ENCODE measurements at places on chromosomes 1 and 21.

- DNase-seq = no peak
These were observed 51.1 kb downstream of the FAM163A start for GRCh38 chr1:179794146-179794545.

GRCh38 chr1:234987415-234988154, 141.1 kb downstream of the TOMM20 start:
- no peak for DNase-seq

DNA sequence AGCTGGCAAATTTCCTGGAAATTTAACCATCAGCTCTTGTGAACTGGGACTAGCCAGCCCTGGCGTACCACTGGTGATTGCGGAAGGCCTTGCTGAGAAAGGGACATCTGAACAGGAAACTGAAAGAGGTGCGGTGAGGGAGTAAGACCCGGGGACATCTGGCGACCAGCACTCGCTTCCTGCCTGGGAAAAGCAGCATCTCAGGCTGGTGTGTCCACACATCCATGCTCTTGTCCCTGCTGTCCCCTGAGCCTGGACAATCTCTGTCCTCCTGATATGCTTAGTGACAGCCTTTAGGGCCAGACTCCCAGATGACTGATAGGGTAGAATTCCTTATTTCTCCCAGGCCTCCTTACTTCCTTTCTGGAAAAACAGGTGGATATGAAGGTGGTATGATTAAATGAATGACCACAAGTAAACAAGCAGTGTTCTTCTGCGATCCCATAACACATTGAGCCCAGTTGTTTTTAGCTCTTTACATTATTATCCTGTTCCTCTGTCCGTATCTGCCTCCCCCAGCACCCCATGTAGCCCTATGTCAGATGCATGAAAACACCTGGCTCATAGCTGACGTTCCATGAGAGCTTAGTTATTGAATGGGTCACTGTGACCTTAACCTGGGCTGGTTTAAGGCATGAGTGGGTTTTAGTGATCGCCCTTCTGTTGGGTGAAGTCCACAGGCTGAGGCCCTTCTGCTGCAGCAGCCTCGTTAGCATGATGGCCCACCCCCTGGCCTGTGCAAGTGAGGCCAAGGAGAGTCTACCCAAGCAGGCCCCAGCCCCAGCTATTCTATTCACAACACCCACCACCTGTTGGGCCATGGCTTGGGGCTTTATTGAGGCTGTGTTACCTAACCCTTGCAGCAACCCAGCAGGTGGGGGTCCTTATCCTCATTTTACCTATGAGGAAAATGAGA, 76.1 kb upstream of the GADD45A start:
- DNase-seq = no peak

- no peak for DNase-seq
These were observed 30.6 kb upstream of the DDAH1 start for GRCh38 chr1:85495556-85495955.

All from brain pericyte (primary cell).